SK-MEL-5 (cell line): ENCODE measurements at places on chromosomes 2 and 18.
A peak's percentile ranks its signal among the peaks of the same experiment; 100 is the strongest.

- DNase-seq, result no peak
These were observed 76.5 kb downstream of the OLA1 start for GRCh38 chr2:174171686-174172445.

DNA sequence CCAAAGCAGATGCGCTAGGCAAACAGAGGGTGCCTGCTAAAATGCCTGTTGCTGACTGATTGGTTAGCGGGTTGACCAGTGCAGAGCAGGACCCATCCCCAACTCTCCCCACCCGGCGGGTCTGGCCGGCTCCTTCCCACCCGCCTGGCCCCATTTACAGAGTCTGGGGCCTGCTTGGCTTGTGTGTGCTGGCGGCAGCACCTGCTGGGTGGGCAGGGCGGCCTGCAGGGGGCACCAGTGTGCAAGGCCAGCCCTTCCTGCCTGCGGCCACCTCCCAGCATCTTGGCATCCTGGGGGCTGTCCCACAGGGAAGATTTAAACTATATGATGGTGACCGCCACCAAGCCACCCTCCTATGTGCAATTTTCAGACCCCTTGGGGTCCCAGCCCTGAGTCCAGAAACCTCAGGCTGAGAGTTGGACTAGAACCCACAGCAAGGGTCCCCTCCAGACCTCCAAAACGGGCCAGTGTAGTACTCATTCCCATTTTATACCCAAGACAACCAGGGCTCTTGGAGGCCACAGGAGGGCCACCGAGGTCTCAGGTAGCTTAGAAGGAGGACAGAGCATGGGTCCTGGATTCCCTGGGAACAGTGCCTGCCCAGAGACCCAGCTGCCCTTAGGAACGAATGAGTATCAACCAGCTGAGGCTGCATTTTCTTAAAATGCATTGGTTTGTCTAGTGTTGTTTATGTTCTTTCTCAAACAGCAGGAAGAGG lies 173.6 kb downstream of the SMAD7 start:
- peak; percentile 58 for DNase-seq

DNA sequence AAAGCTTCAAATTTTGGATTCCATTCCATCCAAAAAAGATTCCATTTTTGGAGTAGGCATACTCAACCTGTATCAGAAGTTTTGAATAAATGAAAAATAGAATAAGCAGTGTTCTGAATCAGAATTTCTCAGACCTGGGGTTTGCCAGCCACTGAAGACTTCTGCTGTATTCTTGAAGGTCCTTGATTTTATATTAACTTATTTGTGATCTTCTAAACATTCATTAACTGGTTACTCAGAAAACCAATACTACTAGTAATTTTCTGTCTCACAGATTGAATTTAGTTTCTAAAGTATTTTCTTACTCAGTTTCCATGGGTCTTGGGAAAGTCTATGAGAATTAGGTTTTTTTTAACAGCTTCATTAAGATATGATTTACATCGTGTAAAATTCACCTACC lies 60.9 kb downstream of the RIF1 start:
- no peak for DNase-seq

DNA sequence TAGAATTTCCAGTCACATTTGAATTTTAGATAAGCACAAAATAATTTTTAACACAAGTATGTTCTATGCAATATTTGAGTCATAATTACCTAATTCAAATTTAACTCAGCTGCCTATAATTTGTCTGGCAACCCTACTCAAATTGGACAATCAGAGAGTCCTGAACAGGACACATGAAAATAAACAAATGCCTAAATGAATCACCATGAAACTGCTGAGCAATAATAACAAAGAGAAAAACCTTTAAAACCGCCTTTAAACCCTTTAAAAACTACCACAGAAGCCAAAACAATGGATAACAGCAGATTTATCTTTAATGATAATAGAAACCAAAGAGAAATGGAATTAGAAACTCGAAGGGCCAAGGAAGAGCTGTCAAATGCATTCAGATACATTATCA lies 39.5 kb downstream of the ARL4C start:
- DNase-seq, result no peak

- DNase-seq, result no peak
These were observed 60.4 kb downstream of the COL4A4 start for GRCh38 chr2:227103583-227103982.

DNA sequence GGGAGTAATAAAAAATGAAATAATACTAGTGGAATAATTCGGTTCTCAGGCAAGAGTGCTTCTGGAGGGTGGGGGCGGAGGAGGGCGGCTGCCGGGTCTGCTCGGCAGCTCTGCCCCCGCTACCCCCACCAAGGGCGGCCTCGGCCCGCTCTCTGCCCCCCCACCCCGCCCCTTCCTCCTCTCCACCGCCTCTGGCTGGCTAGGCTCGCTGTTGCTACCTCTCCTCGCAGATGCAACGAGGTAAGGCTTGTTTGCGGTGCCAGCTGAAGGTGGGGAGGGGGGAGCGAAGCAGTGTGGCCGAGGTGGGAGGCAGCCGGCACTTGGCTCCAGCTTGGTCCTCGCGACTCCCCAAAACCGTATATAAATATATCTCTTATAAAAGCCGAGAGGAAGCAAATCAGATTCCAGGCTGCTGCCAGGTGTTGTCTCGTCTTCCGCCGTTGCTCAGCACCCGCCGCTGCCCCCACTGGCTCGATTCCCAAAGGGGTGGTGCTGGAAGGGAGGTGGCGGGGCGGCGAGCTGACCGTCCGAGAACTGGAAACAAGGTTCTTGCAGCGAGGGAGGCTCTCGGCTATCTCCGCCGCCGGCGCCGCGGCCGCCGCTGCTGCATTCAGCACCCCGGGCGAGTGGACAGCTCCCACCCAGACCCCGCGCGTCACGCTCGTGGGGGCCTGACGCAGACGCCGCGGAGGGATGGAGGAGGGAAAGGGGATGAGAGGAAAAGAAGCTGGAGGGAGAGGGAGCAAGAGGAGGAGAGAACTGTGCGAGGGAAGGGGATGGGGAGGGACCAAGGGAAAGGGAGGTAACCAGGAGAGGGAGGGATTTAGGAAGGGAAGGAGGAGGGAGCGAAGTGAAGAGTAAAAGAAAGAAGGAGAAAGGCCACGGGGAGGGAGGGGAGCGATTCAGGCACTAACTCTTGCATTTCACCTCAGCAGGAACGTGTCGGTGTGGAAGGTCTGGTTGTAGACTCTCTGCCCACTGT lies at the start of gene MARCHF4:
TSS of gene MARCHF4 (minus strand) at position 763 of the 982 bp plus-strand sequence. CDS start 2,223 bp downstream, outside the sequence.
- DNase-seq, result peak; percentile 39
